Natural killer cell treated with Interleukin-12 subunit alpha and Interleukin-12 subunit beta and Interleukin-15 and Interleukin-18, amount 100 ng/mL, for 72 hours (primary cell): ENCODE measurements at places on chromosomes 12 and 14.

GRCh38 chr14:35416108-35416750, 11.7 kb upstream of the NFKBIA start:
- DNase-seq: peak; percentile 90

DNA sequence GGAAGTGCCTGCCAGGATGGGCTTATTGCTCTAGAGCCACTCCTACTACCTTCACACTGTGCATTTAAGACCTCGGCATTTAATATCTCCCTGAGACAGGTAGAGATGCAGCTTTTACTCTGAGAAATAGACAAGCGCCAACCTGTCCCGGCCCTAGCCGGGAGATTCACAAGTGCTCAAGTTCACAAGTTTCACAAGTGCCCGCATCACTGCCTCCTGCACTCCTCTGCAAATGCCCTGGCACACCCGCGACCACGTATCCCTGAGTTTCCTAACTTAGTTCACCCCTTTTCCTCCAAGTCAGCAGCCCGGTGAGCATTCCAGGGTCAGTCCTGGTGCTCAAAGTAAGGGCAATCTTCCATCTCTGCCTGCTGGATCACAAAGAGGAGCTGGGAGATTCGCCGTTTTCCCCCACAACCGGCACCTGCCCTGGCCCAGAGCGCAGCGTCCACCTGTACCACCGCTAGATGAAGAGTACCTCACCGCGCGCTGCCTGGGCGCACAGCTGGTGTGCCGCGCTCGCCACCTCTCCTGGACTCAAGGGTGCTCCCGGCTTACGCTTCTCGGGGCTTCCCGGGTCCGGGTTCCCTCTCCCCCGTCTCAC, 5.0 kb upstream of the SLC38A4 start:
- DNase-seq: no peak

- no peak for DNase-seq
Measured at GRCh38 chr12:90015228-90015627, 306.6 kb upstream of the ATP2B1 start.

DNA sequence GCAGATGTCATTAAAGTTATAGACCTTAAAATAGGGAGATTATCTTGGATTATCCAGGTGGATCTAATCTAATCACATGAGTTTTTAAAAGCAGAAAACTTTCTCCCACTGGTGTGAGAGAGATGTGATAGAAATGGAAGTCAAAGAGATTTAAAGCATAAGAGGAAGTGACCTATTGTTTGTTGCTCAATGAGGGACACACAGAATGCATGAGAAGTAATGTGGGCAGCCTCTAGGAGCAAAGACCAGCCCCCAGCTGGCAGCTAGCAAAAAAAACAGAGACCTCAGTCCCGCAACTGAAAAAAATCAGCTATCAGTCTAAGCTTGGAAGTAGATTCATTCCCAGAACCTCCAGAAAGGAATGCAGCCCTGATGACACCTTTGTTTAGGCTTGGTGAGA, 24.6 kb upstream of the ANP32D start:
- DNase-seq: no peak

DNA sequence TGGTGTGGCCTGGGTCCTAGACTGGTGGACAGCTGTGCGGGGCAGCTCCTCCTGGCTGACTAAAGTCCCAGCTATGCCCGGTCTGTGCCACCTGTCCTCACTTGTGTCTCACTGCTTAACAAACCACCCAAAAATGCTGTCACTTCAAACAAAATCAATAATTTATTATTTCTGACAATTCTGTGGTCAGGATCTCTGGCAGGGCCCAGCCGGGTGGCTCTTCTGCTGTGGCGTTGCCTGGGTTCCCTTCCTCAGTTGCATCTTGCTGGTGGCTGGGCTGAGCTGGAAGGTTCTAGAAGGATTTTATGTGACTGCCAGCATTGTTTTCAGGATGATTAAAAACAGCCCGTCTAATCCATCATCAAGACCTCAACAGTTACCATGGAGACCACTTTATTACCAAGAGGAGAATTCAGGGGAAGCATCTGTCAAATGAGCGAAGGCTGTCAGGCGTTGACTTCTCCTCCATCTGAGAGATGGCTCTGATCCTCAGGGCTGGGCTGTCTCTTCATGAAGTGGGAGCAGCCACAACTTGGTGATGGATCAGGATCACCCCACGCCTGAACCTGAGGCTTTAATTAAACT, 280.6 kb upstream of the SFSWAP start:
- peak; percentile 26 for DNase-seq

GRCh38 chr12:229441-230191, 15.7 kb upstream of the SLC6A12 start:
- DNase-seq: no peak

- DNase-seq: no peak
Measured at GRCh38 chr14:67031920-67032774, 157.1 kb upstream of the GARIN2 start.

DNA sequence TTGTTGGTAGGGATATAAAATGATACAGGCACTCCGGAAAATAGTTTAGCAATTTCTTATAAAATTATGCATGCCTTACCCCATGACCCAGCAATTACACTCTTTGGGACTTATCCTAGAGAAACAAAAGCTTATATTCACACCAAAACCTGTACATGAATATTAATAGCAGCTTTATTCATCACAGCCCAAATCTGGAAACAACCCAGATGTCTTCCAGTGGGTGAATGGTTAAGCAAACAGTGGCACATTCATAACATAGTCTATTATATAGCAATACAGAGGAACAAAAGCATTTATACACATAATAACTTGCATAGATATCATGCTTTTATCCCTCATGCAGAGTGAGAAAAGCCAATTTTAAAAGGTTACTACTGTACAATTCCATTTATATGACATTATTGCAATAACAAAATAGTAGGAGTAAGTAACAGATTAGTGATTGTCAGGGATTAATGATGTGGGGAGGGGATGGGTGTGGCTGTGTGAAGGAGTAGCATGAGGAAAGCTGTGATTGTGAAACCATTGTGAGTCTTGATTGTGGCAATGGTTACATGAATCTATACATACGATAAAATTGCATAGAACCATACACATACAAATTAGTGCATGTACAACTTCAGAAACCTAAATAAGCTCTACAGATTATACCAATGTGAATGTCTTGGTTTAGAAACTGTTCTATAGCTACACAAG, 363.1 kb upstream of the OR4E1 start:
- DNase-seq: no peak

- peak; percentile 39 for DNase-seq
Measured at GRCh38 chr14:96090441-96091148, 51.4 kb downstream of the C14orf132 start.

DNA sequence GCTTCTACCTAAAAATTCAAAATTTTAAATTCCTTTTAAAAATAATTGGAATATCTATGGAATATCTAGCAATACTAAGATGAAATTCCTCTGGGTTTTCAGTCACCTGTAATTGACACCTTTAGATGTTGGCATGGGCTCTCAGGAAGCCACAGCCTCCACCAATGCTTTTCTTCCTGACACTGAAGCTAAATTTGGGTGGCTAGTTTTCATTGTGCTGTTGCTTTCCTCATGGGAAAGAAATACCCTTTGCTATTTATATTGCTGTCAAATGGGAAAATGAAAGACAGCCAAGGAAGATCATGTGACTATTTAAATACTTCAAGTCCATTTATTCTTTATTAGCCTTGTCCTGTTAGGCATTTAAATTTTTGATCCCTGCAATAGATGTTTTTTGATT, 313.0 kb downstream of the NAV3 start:
- DNase-seq: no peak

DNA sequence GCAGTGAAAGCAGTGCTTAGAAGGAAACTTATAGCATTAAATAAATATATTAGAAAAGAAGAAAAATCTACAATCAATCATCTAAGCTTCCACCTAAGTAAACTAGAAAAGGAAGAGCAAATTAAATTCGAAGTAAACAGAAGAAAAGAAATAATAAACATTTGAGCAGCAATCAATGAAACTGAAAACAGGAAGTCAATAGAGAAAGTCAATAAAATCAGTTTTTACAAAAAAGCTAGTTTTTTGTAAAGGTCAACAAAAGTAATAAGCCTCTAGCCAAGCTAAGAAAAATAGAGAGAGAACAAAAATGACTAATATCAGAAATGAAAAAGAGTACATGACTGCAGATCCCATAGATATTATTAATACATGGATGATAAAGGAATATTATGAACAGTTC, 34.2 kb upstream of the KTN1 start:
- no peak for DNase-seq
